ENCODE measurements at places on chromosomes 2 and 18.

GRCh38 chr2:77566582-77566981, 44.4 kb upstream of the LRRTM4 start:
- no peak for DNase-seq

GRCh38 chr18:79738041-79738461, 58.4 kb downstream of the CTDP1 start:
- no peak for DNase-seq

DNA sequence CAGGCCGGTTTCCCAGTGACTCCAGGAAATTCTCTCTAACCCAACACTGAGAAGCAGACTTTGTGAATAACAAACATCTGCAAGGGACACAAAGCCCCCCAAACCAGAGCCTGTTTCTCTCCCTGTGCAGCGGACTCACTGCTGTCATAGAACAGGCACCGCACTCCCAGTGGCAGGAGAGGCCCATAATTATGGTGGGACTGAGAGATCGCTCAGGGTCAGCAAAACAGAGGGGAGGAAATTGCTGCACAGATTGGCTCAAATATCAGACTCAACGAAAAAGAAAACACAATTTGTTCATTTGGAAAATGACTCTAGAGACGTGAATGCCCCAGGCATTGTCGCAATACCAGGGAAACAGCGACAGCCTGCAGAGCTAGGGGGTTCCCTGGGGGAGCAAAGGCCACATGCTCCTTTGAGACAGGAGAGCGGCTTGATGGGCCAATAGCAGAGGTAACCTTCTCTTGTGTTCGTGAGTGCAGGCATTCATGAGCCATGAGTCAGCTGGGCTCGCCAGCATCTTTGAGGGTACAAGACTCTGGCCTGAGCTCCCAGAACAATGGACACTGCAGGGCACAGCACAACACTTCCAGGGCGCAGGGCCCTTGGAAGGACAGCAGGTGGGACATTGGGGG, 143.3 kb upstream of the KLHL29 start:
- no peak for DNase-seq

DNA sequence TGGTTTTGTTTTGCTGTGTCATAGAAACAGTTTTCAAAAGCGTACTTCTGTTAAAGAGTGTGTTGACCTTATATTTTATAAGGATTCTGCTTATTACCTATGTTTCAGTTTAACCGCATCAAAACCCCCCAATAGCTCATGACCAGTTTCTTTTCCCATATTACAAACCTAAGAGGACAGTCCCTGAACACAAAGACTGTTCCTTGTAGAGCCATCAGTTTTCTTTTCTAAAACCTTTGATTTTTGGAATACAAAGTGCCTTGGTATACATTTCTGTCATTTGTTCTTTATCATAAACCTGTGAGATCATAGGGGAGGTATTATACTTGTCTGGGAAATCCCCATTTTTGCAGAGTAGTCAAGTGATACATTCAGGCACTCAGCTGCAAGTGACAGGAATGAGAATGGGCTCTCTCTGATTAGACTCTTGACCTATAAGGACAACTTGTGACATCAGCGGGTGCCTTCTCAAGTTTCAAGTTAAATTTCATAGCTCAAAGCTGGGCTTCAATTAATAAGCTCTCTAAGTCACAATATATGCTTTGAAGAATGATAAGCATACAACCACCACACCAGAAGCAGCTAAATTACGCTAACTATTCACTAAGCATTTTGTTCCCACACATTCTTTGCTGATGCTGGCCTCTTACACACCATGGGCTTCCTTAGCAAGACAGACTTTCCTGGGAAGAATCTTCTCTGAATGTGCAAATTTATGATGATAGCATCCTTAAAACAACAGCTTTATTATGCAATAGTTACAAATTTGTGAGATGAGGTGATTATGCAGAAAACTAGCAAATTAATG, 97.5 kb upstream of the CD302 start:
- no peak for DNase-seq

GRCh38 chr2:203432811-203433210, 102.3 kb downstream of the RAPH1 start:
- no peak for DNase-seq

- no peak for DNase-seq
These were observed 32.2 kb downstream of the PELI1 start for GRCh38 chr2:64112016-64112415.

GRCh38 chr18:35707674-35708073, 126.1 kb downstream of the GALNT1 start:
- DNase-seq: no peak

DNA sequence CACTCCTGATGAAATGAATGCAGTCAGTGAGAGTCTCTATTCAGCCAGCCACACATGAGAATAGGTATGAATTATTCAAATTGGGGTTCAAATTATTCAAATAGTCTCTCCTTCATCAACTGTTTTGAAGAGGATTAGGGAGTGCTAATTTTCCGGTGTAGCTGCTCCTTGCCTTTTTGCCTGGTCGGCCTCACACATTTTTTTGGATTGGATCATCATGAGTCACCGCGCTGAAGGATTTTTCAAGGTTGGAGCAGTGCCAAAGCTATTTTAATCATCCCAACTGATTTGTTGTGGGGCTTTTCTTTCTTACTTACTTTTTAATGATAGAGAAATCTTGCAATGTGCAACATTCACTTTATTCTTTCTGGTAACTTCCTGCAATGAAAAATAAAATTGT, 2.4 kb upstream of the DTNA start:
- no peak for DNase-seq

DNA sequence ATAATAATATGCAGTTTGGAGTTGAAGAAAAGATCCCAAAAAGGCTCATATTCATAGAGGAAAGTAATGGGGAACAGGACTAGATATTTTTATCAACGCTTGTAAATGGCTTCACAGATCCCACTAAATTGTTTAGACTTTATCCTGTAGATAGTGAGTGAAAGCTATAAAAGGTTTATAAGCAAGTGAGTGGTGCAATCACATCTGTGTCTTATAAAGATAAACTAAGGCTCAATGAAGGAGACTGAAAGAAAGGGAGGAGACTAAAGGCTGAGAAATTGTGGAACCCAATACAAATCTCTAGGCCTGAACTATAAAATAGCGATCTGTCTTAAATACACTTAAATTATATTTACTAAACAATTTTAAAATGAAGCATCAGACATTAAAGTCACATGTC, 7.7 kb downstream of the SP3 start:
- DNase-seq: no peak

DNA sequence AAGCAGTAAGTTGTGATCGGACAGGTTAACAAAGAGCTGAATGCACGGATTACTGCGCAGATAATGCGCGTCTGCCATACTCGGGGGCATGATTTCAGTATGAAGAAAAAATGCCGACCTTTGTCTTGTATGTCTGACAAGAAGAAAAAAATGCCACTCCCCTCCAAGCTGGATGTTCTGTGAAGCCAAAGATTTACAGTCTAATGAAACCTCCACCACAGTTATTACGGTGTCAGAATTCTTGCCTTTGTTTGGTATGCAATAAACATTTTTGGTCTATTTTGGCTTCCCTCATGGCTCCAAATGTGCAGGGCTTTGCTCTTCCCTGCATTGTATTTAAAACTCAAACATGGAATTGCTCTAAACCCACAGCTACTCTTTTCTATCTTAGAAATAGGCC, 72.2 kb upstream of the THUMPD2 start:
- no peak for DNase-seq

DNA sequence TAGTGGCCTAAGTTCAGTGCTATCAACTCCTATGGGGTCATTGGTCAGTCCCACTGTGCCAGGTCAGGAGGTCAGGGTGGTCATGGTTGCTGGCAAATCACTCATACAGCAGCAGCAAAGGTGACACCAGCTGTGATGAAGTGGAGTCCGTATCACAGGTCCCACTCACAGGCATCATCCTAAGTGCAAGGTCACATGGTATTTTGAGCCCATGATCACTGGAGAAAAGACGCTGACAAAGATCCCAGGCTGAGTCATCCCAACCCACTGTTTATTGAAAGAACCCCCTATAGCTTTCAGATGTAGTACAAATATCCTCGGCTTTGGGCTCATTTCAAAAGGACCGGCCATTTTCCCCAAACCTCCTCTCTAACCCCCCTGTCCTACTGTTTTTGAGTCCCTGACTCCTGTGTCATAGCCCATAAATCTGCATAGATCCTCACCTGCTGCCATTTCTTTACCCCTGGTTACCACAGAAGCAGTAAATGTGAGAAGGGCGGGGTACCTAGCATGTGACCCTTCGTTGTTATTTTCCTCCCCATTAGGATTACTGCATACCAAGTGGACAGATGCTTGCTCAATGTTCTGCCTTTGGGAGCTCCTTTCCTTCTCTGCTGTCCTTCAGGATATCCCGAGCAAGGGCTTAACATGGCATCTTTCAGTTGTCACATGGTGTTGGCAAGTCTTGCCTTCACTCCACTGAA, 107.7 kb downstream of the COL6A3 start:
- no peak for DNase-seq

DNA sequence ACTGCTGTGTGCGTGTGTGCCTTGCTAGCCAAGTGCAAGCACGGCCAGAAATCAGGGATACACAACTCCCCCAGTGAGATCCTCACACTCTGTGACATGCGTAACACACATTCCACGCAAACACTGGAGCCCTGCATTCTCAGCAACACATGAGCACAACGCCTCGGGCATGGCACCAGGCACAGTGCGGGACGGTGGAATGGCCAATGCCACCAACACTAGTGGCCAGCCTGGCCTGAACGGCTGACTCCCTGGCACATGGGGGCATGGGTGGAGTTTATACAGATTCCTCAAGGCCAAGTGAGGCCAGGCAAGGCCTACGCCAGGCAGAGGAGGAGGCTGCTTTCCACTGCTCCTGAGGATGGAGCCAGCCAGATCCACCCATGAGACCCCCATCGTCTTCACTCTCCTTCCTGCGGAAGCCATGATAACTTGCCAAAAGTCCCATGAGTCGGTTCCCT, 56.2 kb downstream of the ANKMY1 start:
- no peak for DNase-seq

DNA sequence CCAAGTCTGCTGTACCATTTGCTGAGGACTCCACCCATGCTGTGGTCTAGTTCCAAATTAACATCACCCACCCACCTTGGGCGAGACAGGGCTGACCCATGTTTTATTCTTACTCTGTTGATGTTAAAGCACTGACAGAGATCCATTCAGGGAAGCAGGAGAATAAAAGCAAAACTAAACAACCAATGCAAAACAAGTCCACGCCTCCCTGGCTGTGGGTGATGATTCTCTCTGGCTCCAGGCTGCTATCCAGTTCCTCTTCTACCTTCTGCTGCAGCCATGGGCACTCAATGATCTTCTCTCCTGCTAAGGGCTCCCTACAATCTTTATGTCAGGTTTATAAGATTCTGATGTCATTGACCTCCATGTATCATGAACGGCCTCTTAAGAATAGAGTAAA, 786.6 kb upstream of the ID2 start:
- DNase-seq: no peak

DNA sequence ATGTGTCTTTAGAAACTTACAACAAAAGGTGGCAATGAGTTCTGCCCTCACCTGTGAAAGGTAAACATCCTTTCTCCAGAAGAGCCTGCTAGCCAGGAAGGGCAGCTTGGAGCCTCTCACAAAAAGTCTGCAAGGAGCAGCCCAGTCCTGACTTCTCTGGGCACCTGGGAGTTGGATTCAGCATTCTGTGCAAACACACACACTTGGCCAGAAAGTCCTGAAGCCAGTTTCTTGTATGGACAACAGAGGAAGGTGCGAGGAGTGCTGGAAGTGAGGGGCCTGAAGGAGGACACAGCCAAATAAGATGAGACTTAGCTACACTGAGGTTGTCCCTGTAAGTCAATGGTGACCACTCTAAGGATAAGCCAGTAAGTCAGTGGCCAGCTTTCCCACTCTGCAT, 52.4 kb upstream of the SLC1A4 start:
- no peak for DNase-seq

GRCh38 chr2:36869606-36870005, 96.7 kb downstream of the STRN start:
- no peak for DNase-seq

GRCh38 chr2:47660168-47660567, 122.8 kb upstream of the MSH6 start:
- DNase-seq: no peak

DNA sequence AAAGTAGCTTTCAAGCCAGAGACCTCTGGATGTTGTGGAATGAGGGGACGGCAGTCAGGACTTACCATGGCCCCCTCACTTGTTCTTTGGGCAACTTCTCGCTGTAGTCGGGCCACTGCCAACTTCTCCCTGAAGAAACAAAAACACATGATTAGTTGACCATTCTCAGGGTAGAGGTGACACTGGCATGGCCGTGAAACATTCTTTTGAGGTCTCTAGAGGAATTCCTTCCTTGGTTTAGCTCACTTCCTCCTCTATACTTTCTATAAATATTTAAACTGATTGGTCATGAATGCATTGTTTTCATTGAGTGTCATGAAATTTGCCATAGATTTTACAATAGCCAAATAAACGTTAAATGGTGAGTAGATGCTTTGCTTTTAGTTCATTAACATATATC, 354.6 kb downstream of the NCKAP5 start:
- no peak for DNase-seq

GRCh38 chr2:65382776-65383357, 49.5 kb downstream of the SPRED2 start:
- DNase-seq: peak; percentile 47

- no peak for DNase-seq
These were observed 1845.6 kb upstream of the PIK3C3 start for GRCh38 chr18:40109252-40110049.

GRCh38 chr18:24427484-24427883, 1.0 kb downstream of the IMPACT start:
- no peak for DNase-seq

DNA sequence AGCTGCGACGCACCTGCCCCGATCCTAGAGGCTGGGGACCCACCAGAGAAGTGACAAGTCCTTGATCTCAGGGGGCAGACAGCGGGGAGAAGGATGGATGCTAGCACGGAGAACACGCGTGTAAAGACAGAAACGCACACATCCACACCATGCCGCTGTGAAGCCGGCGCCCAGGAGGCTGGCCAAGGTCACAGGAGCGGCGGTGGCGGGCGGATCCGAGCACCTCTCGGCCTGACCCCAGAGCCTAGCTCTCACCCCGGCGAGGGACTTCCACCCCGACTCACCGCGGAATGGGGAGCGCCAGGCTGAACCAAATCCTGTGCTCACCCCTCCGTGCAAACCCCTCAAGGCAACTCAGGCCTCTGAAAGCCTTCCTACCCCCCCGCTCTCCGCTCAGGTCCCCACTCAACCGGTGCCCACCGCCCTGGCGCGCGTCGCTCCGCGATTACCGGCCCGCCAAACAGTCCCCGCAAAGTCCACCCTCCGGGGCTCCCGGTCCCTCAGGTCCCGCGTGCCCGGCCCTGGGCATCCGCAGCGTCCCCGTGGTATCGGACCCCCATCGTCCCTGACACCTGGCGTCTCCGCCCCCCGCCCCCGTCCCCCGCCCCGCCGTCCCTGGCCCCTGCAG, 460 bp upstream of the LRRFIP1 start:
- no peak for DNase-seq

All from T-helper 2 cell (primary cell).